Psoas muscle (tissue), 8 donors: ENCODE measurements at places on chromosomes 3 and 15. TPM values are rescaled to one million over a fixed set of nuclear protein-coding genes. Genes with fewer than 3 reads are reported as not detected.

- no peak for DNase-seq
Measured at GRCh38 chr3:66812136-66812535, 186.0 kb upstream of the KBTBD8 start.

DNA sequence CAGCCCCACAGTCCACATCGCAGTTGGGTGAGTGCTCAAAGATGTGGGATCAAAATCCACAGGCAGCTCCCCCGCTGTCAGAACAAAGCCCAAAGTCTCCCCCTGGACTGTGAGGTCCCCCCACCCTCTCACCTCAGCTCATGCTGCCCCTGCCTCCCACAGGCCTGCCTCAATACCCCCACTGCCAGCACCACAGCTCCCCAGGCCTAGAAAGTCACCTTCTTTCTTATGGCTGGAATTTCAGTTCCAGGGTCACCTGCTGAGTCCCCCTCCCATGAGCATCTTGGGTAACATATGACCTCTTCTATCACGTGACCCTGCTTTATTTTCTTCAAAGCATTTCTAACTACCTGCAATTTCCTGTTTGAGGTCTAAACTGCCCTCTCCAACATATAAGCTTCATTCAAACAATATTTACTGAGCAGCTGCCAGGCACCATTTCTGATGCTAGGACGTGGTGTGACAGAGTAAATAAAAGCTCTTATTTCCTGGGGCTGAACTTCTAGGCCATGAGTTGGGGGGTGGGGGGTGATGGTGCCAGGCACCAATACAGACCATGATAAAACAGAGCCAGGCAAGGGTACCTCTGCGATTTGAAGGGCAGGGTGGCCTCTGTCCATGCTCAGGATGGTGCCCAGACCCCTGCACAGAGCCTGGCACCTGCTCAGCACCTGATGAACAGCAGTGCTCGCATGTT, 2.4 kb upstream of the TMEM89 start:
- DNase-seq = no peak

DNA sequence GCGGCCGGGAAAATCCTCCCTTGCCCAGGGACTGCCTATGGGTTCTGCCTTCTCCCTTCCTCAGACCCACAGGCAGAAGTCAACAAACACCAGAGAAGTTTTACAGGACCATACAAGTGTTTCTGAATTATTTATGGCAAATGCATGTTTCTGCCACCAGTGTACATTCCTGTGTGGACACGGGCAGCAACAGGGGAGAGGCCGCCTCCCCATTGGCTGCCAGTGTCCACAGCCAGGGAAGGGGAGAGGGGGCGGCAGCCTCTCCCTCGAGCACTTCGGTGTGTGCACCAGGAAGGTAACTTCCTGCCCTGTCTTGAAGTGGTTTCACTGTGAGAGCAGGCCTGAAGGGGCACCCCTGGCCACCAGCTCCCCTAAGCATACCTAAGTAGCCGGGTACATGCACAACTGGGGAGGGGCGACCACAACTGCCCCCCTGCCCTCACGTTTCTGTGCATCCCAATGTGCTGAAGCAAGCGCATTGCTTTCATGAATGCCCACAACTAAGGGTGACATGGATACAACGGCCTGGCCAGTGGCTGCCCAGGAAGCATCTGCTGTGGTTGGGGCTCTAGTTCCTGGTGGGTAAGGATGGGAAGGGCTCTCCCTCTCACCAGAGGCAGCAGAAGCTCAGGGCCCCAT, 14.8 kb upstream of the SHISA5 start:
- no peak for DNase-seq

DNA sequence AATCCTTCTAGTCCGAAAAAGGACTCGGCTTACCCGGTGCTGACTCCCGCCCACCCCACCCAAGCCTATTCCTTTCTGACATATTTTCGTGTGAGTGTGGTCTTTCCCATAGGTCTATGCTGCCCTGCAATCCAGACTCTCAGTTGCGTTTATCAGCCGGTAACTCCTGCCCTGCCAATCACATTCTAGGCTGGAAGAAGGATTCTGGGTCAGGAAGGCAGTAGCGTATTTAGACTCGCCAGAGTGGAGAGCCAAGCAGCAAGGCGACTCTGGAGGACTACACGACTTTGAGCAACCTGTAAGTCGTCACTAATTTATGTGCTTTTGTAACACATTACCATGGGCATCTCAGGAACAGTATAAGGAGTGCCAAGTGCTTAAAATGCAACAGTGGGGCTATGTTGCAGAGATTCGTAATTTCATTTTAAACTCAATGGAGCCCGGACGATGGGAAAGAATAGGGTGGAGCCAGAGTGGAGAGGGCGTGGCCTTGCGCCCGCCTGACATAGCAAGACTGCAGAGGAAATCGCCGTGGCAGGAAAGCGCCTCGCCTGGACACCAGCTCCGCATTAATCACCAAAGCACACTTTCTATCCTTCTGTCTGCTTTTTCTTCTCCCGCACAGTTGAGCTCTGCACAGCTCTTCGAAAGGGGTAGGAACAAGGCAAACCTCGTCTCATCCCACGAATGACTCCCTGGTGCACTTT, 1044.2 kb downstream of the AGBL1 start:
- DNase-seq = no peak

- DNase-seq = no peak
Measured at GRCh38 chr3:33681667-33682066, 36.4 kb downstream of the CLASP2 start.

GRCh38 chr3:11655196-11655928, 11.6 kb upstream of the VGLL4 start:
- no peak for DNase-seq

DNA sequence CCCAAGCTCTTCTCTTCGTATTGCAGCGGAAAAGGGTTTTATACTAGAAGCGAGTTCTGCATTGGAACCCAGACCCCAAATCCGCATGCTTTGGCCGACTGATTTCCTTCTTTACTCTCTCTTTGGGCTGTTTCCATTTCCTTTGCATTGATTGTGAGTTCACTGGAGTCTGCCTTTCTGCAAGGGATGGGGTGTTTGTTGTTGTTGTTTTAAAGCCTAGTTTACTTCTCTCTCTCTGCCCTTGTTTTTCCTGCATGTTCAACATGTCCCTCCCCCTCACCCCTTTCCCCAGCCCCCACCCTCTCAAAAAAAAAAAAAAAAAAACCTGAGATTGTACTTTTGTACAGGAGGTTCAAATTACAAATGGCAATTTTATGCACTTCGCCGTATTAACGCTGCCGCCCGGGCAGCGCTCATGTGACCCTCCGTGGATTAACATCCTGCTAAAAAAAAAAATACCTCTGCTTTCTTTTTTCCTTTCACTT, 2.2 kb downstream of the NR2F2 start:
- DNase-seq = no peak

DNA sequence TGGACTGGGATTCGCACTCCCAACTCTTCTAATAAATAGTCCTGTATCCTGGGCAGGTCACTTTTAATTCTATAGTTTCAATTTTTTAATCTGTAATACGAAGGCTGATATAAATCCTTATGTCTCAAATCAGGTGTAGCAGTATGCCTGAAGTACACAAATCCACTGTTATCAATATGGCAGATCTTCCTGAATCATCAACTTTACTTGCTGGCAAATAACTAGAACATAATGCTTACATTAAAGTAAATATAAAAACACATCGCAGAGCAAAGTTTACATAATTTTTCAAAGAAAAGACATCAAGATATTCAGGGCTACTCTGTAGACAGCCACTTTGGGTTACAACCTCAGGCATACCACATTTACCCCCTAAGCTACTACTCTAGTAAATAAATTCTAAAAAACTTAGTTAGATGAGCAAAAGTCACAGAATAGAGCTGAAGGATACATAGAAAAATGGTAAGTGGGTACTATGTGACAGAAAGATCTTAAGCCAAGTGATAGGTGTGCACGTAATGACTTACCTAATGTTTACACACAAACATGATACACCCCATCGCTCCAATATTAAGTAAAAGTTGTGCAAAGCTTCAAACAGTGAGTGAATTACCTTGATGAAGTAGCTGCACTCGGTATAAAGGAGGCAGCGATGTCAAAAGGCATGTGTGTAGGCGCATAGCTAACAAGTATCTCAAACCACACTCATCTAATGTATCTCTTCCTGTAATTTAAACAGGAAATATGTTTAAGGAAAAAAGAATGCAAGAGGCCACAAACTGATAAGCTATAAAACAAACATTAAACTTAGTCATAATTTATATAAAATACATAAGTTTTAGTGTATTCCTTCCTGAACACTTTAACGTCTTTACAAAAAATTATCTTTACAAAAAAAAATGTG, 127.9 kb downstream of the DMXL2 start:
- no peak for DNase-seq

ZNF385D gene
- 1.7 TPM for total RNA-seq

SPINK8 gene
- not detected for total RNA-seq
